ENCODE measurements at places on chromosomes 3 and 15.

- DNase-seq = no peak
Observed at GRCh38 chr3:67692621-67693020, 38.2 kb upstream of the SUCLG2 start.

- DNase-seq = no peak
Observed at GRCh38 chr3:33490641-33491241, 50.5 kb upstream of the UBP1 start.

- DNase-seq = no peak
Observed at GRCh38 chr3:37071921-37072320, 78.6 kb downstream of the MLH1 start.

- no peak for DNase-seq
Observed at GRCh38 chr15:99345832-99346462, 94.7 kb downstream of the LRRC28 start.
